Mucosa of gallbladder (tissue), 1 donor: ENCODE measurements at places on chromosomes 2 and 18. TPM values are rescaled to one million over a fixed set of nuclear protein-coding genes. Genes with fewer than 3 reads are reported as not detected.
A peak's percentile ranks its signal among the peaks of the same experiment; 100 is the strongest.

DNA sequence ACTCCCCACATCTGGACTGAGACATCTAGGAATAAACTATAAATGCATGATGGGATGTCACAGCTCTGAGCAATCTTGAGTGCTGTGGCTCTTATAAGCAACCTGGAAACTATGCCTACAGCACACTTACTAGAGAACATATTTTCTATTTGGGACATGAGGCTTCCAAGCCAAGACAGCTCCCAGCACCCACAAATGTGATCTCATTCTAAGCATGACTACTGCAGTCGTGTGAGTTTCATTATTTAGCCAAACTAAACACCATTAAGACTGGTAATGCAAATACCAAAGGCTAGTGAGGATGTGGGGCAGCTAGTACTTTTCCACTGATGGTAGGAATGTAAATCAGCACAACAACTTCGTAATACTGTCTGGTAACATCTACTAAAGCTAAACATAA lies 72.5 kb downstream of the RTTN start:
- DNase-seq: no peak

- no peak for DNase-seq
These were observed 55.2 kb downstream of the UNC50 start for GRCh38 chr2:98663511-98664090.

DNA sequence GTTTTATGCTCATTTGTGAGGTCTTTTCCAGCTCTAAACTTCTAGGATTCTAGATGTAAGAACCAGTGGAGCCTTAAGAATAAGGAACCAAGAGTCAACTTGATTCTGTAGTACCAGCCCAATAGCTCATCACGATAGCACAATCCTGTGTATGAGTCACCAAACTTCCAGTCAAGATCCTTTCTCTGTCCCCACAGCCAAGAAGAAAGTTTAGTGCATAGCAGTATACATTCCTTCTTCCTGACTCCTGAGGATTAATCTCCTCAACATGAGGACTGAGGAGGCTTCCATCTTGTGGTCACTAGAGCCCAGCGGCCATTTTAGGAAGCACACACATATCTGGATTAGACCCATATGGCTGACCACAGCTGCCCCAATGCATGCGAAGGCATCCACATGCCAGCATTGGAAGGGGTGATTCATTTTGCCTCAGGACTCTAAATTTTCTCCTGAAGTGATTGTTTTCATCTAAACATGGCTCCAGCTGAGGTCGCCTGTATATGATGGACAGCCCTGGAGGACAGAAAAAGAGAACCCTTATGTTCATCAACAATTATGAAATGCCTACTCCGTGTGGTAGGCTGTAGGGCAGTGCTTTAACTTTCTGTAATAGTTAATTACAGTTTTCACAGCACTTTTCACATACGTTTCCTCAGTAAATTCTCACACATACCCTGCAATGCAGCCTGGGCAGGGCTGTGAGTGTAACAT lies 53.5 kb downstream of the RASGRP3 start:
- DNase-seq: no peak

- DNase-seq: peak; percentile 81
These were observed 12.7 kb downstream of the KDM3A start for GRCh38 chr2:86453836-86454235.

GRCh38 chr18:3848316-3848715 lies 398.3 kb downstream of the TGIF1 start:
- no peak for DNase-seq

- DNase-seq: no peak
These were observed 94.3 kb downstream of the ARHGAP15 start for GRCh38 chr2:143223556-143223955.

KIAA2012 gene
- total RNA-seq: not detected

GALR1 gene
- total RNA-seq: 0.09 TPM

SNRPD1 gene
- 29.9 TPM for total RNA-seq

SF3B1 gene
- 206 TPM for total RNA-seq

C2orf80 gene
- not detected for total RNA-seq

KIF5C gene
- 3.5 TPM for total RNA-seq
